ENCODE measurements at places on chromosomes 5 and 9.

GRCh38 chr9:78707080-78707479 lies 410.2 kb downstream of the PSAT1 start:
- no peak for DNase-seq

- no peak for DNase-seq
Measured at GRCh38 chr9:34046784-34047379, 1.8 kb downstream of the UBAP2 start.

- DNase-seq, result no peak
Measured at GRCh38 chr9:78811622-78812276, 514.8 kb downstream of the PSAT1 start.

- no peak for DNase-seq
Measured at GRCh38 chr5:77223653-77224052, 13.2 kb downstream of the PDE8B start.

DNA sequence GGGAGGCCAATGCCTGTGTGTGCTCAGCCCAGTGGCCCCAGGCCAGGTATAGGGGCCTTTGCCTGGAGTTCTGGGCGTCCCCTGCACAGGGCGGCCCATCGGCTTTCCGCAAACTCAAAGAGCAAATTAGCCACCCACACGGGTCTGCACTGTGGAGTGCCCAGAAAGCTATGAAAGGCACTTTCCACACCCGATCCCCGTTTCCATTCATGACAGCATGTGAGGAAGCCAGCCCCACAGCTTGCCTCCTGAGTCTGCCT lies 5.2 kb downstream of the DBH start:
- no peak for DNase-seq

GRCh38 chr5:83050723-83051340 lies 26.4 kb downstream of the TMEM167A start:
- DNase-seq, result no peak

DNA sequence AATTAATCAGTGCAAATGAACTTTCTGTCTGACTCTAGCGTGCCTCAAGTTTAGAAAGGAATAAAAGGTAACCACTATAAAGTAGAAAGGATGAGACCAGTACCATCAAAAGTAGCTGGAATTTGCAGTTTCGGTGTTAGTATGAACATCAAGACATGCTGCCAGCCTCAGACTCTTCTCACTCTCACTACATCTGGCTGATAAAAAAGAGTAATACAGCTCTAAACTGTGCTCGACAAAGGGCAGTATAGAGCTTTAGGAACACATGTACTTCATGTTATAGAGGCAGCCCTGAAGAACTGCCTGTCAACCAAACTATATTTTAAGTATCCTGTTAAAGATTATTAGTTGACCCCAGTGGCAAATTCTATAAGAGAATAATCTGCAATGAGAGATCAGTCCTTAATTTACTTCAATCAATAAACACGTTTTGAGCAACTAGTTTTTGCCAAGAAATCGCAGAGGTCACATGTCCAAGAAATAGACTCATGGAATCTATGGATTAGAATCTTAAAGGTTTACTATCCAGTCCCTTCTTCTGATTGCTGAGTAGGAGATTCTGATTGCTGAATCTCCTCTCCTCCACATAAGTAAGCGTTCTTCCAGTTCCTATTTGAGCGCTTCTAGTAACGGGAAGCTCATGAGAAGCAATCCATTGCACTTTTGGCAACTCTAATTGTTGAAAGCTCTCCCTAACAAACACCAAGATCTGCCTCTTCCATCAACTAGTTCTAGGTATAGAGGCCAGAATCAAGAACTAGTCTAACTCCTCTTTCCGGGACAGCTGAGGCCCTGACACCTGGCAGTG lies 941 bp downstream of the XPA start:
- no peak for DNase-seq

DNA sequence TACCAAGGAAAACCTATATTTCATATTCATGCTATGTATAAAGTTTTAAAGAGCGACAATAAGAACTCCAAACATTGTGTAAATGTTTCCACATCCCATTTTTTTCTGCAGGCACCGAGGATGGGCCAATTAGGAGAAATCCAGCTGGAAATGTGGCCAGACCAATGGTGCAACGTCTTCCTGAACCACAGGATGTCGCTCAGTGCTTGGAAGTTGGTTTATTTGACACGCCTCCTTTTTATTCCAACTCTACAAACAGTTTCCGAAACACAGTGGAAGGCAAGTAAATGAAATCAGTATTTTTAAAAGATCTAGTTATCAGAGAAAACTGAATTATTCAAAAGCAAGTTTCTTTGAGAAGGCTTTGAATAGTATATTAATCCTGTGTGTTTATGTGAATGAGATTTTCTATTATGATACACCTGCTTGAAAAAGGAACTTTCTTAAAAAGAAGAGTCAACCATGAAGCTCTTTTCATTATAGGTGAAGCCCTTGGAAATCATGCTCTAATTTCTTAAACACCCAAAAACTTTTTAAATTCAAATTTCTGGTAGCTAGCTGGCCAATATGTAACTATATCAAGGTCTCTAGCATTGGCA lies 9.1 kb downstream of the TYRP1 start:
- no peak for DNase-seq

DNA sequence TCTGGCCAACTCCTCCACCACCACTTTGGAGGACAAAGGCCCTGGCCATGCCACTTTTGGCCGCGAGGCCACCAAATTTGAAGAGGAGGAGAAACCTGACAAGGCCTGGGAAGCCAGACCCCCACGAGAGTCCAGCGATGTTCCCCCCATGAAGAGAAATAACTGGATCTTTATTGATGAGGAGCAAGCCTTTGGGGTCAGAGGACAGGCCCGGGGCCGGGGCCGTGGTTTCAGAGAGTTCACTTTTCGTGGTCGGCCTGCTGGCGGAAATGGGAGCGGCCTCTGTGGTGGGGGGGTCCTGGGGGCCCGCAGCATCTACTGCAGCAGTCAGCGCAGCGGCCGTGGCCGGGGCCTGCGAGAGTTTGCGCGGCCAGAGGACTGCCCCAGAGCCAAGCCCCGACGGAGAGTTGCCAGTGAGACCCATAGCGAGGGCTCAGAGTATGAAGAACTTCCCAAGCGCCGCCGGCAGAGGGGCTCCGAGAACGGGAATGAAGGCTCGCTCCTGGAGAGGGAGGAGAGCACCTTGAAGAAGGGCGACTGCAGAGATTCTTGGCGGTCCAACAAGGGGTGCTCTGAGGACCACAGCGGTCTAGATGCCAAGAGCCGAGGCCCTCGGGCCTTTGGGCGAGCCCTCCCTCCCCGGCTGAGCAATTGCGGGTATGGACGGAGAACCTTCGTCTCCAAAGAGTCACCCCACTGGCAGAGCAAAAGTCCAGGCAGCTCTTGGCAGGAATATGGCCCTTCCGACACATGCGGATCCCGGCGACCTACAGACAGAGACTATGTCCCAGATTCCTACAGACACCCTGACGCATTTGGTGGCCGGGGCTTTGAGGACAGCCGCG lies 27.4 kb upstream of the POMT1 start:
- DNase-seq, result no peak

- DNase-seq, result no peak
Measured at GRCh38 chr9:110252509-110253139, 3.7 kb downstream of the TXN start.

GRCh38 chr5:132223861-132224260 lies 3.8 kb downstream of the P4HA2 start:
- DNase-seq, result no peak

- no peak for DNase-seq
Measured at GRCh38 chr5:80411589-80412219, 3.8 kb downstream of the ZFYVE16 start.

DNA sequence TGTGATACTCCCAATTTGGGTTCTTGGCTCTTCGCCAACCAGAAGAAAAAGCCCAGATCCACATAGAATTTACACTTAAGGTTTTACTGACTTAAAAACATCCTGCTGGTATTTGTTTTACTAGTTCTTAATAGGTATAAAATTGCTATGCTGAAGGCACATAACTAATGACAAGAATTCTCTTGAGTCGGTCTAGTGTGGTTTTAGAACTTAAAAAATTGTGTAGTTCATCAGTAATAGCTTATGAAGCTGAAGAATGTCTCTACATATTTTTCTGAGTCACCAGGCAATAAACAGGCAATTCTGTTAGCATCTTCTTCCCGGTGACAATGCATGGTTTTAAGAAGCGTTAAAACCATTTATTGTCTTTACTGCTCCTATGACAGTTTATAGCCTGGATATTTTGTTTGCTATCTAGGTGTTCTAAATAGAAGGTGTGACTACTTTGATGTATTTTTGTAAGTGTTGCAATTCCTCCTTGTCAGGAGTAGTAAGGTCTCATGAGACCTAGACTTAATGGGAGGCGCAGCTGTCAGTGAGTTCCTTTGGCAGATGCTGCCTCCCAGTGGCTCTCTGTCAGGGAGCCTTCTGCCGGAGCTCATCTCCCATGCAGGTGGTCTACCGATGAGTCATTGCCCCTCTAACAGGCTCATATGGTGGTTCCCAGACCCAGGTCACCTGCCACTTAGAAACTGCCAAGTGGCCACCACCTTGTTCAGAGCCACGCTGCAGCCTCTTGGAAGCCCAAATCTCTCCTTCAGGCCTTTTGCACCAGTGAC lies 173.8 kb downstream of the MAST4 start:
- DNase-seq, result no peak

All from GM10248 (cell line).